CD4-positive, alpha-beta T cell treated with Interleukin-17A for 4 hours (primary cell): ENCODE measurements at places on chromosomes 4 and X.

GRCh38 chrX:152819266-152819665 lies 11.3 kb downstream of the CETN2 start:
- DNase-seq = no peak

- DNase-seq = no peak
These were observed 406.7 kb upstream of the SPANXN1 start for GRCh38 chrX:144840616-144841015.

GRCh38 chr4:174996079-174996478 lies 77.9 kb downstream of the ADAM29 start:
- no peak for DNase-seq

- DNase-seq = no peak
These were observed 55.5 kb downstream of the PSAPL1 start for GRCh38 chr4:7379186-7379585.

- DNase-seq = no peak
These were observed 137.0 kb downstream of the RBM47 start for GRCh38 chr4:40492691-40493090.

GRCh38 chr4:21202959-21203358 lies 502.7 kb downstream of the PACRGL start:
- DNase-seq = no peak

- no peak for DNase-seq
These were observed 121.7 kb downstream of the GRXCR1 start for GRCh38 chr4:43014256-43014655.

DNA sequence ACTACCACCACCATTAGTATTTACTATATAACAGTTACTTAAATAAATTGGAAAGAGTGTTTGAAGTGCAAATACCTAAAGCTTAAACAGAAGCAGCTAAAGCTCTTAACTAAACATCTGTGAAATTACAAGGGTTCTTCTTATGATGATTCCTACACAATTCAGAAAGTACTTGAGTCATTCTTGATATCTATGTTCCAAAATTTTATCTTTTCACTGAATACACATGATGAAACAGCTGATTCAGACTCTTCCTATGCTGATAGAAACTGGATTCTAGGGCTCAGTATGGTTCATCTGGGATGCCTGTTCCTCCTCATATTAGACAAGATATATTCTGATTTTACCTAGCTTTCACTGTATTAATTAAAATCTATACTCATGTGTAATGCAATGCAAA lies 13.6 kb downstream of the EREG start:
- DNase-seq = no peak

GRCh38 chr4:153497988-153498967 lies 32.1 kb downstream of the TMEM131L start:
- DNase-seq = peak; percentile 49

GRCh38 chr4:40493160-40493559 lies 136.5 kb downstream of the RBM47 start:
- no peak for DNase-seq

DNA sequence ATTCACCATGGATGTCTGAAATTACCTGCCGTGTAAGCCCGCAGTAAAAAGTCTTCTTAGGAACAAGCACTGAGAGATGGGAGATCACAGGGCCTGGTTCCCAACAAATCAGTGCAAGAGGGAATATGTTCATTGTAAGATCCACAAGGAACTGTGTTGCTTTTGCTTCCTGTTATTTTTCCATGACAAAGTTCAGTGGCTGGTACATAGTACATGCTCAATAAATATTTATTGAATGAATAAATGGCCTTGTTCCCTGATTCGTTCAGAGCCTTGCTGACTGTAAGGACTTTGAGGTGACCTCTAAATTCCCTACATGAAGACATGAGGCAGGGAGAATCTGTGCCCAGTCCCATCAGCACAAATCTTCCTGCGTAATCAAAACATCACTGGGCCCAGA lies 7.4 kb downstream of the TMEM31 start:
- no peak for DNase-seq

GRCh38 chr4:7281691-7282665 lies 89.6 kb downstream of the SORCS2 start:
- no peak for DNase-seq

- no peak for DNase-seq
These were observed 51.3 kb upstream of the ATXN3L start for GRCh38 chrX:13371186-13371585.

GRCh38 chrX:98607739-98608138 lies 1724.0 kb downstream of the RPA4 start:
- no peak for DNase-seq

- peak; percentile 7 for DNase-seq
These were observed 82.2 kb downstream of the KLF8 start for GRCh38 chrX:56314334-56314733.

DNA sequence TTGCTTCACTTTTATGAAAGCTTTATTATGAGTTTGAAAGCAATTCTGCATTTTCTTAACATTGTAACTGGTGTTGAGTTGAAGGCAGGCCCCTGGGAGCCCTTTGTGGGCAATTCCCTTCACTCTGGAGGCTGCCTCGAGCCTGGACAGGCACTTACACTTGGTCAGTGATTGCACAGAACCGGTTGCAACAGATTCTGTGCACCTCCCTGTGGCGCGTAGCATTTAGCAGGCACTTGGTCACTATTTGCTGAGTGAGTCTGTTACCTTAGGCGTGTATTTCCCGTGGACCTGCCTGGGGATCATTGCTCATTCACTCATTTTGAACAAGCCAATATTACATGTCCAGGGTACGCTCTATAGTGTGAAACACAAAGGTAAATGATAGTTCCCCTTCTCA lies 80.4 kb downstream of the PTTG2 start:
- DNase-seq = no peak

GRCh38 chrX:110588853-110589252 lies 206.8 kb downstream of the CHRDL1 start:
- DNase-seq = no peak

GRCh38 chr4:14445882-14446281 lies 556.4 kb upstream of the CPEB2 start:
- no peak for DNase-seq

DNA sequence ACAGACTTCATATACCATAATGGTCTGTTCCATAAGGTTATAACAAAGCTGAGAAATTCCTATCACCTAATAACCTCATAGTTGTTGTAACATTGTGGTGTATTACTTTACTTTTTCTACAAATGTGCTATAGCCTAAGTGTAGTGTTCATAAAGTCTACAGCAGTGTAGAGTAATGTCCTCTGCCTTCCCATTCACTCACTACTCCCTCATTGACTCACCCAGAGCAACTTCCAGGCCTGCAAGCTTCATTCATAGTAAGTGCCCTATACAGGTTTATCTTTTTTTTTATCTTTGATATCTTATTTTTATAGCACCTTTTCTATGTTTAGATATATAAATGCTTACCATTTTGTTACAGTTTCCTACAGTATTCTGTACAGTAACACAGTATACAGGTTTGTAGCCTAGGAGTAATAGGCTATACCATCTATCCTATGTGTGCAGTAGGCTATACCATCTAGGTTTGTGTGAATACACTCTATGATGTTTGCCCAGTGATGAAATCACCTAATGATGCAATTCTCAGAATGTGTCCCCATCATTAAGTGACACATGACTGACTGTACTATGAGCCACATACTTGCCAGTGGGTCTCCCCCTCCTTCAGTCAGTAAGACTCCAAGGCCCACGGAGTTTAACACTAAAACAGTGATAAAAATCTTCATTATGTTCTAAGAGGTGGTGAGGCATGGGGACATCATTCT lies 299.9 kb downstream of the UNC5C start:
- no peak for DNase-seq

DNA sequence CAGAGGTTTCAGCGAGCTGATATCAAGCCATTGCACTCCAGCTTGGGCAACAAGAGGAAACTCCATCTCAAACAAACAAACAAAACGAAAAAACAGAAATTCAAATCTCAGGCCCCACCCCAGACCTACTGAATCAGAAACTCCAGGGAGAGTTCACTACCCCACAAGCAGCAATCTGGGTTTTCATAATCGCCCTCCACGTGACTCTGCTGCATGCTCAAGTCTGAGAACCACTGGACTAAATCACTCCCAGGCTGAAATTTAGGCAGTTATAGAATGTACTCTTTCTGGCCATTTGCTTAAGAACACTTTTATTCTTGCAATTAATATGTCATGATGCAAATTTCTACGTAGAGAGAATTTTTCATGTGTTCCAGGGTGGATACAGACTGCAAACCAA lies 287.3 kb downstream of the USP46 start:
- no peak for DNase-seq

GRCh38 chrX:134407065-134407376 lies 52.9 kb upstream of the HPRT1 start:
- DNase-seq = no peak

DNA sequence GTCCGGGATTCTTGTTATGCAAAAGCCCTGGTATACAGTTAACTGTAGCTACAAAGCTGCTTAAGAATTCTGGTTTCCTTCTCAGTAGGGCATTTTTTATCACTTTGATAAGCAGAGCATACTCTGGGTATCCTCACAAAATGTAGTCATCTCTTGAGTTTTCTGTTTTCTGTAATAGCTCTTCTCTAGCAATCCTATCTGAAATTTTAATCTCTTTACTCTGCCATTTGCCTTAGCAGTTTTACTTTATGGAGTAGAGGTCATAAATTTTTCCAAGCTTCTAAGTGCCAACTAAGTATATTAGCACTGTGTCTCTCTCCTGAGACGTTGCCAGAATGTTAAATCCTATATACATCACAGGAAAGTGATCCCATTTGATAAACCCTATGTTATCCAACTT lies 28.0 kb upstream of the BANK1 start:
- DNase-seq = no peak

DNA sequence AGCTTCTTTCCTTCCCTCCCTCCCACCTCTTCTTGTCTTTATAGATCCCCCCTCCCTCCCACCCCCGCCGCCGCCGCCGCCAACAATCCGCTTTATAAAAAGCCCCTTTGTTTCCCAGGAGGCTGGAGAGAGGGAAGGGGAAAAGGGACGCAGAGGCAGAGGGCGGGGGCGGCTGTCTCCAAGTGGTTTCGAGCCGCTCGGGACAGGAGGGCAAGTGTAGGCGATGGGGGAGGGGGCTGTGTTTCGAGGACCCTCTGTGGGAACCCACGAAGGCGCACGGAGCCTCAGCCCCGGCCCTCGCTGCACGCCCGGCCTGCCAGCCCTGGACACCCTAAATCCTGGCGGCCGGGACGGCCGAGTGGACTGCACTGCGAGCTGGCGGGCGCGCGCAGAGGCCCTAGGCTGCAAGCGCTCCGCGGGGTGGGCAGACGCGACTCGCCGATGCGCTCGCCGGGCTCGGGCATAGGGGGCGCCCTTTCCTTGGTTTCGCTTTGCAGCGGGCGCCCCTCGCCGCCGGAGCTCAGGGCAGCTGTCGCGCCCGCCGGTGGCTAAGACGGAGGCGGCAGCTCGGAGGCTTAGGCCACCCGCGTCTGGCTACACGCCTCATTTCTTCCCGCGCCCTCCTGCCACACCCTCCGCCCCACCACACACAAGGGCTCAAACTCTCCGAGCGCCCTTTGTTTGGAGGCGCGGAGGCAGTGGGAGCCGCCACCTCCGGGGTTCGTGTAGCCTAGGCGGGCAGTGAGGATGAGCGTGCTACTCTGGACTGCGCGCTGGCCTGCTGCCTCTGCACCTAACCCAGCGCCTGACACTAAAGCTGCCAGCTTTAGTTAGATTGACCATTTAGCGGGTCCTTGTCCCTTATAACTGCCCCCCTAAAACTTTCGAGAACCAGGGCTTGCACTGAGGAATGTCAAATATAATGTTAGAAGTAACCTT lies 2.2 kb downstream of the MAMLD1 start:
- DNase-seq = peak; percentile 77

- DNase-seq = no peak
These were observed 13.3 kb downstream of the ACOX3 start for GRCh38 chr4:8427262-8427661.

DNA sequence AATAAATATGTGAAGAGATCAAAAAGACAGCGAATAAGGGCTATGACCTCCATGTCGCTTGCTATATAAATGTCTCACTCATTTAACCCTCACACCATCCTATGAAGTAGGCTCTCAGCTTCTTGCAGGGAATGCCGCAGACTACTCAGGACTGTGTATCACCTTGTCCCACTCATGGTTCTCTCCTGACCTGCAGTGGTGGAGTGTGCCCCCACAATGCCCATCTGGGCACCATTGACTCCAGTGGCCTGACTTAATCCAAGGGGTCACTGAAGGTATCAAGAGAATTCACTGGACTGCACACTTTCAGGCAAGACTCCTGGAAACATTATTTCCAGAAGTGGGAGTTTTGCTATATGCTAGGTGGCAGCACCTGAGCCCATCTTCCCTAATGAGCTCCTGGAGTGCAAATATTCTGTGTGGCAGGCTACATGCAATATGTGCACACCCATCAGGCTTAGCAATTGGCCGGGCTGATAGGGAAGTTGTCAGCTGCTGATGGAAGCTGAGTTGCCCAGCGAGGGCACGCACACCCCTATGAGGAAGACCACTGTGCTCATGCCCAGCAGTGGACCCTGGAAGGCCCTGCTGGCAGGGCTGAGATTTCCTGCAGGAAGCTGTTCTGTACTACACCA lies 8.2 kb upstream of the EFNB1 start:
- DNase-seq = no peak

DNA sequence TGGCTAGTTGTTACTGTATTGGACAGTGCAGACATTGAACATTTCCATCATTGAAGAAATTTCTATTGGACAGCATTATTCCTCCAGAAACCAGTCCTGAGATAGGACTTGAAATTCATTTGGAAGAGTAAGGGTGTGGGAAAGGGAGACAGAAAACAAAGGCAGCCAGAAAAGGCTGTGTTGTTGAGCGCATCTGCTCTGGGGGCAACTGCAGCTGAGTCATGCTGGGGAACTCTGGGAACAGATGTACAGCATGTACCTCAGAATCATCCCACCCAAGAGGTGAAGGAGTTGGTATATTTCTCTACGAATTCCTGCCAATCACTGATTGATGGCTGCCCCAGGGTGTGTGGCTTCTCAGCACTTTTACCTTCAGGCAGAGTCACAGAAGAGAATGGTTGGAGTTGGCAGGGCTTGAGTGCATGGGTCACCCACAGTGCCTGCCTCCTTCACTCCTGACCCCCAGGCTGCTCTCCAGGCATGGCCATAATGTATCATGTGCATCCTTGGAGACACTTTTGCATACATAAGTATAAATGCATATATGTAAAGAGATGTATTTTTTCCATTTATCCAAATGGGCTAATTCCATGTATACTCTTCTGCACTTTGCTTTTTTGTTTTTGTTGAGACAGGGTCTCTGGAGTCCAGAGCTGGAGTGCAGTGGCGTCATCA lies 39.4 kb downstream of the GEMIN8 start:
- no peak for DNase-seq

DNA sequence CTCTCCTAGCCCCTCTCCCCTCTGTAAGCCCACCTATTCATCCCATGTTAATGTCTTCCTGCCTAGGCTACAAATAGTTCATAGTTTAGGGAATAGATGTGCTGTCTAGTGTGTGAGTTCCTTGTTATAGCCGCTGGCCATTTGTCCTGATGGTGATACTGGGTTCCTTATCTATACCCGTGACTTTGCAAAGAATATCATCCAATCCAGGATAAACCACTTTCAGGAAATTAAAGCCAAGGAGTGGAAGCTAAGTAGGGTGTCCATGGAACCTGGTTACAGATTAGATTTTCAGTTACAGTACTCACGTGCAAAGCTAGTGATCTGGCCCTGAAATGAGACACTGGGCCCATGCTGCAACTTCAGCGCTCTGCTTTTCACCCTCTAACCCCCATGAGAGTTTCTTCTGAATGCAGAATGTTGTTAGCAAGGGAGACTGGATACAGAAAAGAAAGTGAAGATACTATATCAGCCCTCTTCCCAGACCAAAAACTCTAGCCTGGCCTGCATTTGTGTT lies 111.4 kb downstream of the TMEM164 start:
- DNase-seq = no peak

- DNase-seq = no peak
These were observed 6.8 kb upstream of the WDR13 start for GRCh38 chrX:48590203-48591103.
